Activated naive CD4-positive, alpha-beta T cell (primary cell): ENCODE measurements at places on chromosomes 11 and 22.

- DNase-seq, result no peak
These were observed 42.1 kb downstream of the SLC36A4 start for GRCh38 chr11:93155738-93156137.

DNA sequence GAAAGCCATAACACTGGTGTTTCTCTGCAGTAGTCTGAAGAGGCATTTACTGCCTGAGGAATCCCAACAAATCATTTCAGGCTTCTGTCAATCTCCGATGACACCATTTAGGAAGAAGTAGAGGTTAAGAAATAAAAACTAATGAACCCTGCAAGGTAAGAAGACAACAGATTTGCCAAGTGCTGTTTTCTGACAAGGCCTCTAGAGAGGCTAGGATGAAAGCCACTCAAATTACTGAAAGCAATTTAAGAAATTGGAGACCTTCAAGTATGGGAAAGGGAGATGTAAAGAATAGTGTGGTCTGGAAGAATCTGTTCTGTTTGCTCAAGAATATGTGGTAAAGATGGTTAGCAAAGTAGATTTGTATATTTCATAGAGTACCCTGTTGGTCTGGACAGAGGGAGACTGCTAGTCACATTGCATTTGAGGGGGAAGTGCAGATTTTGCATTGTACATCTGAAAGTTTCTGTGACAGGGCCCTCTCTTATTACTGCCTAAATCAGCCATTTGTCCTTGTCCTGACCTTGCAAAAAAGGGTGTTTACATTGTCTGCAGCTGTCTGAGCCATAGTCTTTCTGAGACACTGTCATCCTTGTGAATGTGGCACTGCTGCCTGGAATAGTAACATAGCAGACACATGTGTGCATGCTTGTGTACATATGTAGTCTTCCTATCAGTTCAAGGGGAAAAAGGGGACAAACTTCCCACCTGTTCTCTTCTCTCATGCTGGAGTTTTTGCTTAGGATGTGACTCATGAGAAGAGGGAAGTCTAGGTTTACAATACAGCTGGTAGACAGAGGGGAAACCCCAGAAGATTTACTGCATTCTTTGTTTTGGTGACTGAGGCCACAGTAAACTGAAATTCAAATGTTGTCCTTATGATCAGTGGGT lies 640.2 kb upstream of the KIRREL3 start:
- DNase-seq, result no peak

DNA sequence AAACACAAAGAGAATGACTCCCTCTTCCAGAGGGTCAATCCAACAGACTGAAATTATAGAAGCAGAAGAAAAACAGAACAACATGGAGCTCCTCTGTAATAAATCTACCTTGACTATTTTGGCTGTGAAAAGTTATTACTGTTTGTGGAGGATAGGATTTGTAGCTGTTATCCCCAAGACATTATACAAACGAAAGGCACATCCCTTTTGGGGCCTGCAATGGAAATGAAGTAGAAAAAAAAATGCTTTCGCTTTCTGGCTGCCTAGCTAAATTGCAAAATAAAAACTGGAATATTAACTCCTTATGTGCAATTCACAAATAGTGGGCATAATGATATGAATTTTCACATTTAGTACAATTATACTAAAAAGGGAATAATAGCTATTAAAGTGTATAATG lies 123.8 kb upstream of the CCDC179 start:
- DNase-seq, result no peak

- DNase-seq, result no peak
These were observed 54.4 kb downstream of the SERGEF start for GRCh38 chr11:17958446-17958845.

- no peak for DNase-seq
These were observed 593 bp downstream of the SSH3 start for GRCh38 chr11:67303835-67304411.

DNA sequence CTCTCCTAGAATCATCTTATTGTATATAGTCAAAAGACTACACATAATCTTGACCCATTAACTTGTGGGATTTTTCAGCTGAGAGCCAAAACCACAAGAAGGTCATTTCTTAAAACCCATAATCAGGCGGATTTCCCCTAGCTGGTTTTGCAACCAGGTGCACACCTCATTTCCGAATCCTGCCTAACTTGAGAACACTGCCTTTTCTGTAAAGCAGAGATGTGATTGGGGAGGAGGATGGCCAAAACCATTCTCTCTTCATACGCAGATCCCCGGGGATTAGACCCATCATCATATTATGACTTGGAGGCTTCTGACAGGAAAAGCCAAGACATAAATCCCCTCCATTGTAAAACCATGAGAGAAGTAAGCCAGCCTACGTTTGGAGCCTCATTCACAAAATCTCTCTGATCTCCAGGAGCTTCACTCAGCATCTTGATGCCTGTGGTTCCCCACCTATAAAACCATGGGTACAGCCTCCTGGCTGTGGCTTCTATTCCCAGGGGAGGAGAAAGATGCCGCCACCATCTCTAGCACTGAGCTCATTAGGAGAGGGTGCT lies 191.3 kb downstream of the KIF18A start:
- DNase-seq, result no peak

- no peak for DNase-seq
These were observed 17.3 kb upstream of the RASD2 start for GRCh38 chr22:35523167-35523947.

- no peak for DNase-seq
These were observed 4.0 kb downstream of the RPS13 start for GRCh38 chr11:17073370-17074027.

DNA sequence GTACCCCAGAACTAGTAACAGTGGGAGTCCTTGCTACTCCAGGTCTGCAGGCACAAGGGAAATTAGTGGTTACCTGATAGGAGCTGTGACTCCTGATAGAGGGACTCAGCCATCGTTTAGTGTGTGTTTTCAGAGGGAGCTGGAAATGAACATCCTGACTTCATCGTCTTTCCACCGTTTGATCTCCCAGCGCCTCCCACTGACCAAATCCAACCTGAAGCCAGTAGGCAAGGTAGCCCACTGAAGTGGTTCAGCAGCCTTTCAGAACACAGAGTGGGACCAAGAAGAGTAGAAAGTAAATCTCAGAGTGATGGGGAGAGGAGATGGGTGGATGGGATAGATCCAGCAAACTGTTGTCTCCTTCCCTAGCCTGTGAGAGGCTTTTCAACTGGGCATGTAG lies 385.9 kb downstream of the INSC start:
- no peak for DNase-seq

GRCh38 chr22:41201141-41201540 lies 4.0 kb upstream of the L3MBTL2 start:
- no peak for DNase-seq

DNA sequence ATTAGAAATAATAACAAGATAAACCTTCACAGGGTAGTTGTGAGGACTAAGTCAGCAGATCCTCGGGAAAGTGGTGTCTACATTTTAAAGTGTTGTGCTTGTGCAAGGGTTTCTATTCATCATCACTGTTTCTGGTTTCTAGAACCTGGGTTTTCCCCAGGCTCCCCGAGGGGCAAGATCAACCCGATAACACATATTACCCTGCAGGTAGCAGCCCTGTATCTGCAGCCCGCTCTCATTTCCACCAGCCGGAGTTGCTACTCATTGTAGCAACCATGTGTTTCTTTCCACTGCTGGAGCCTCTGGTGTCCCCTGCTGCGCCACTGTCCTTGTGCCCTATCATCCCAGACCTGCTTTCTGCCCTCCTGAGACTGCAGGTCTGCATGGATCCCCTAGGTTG lies 67.0 kb downstream of the MIAT start:
- no peak for DNase-seq

- peak; percentile 5 for DNase-seq
These were observed 895 bp downstream of the TEAD1 start for GRCh38 chr11:12674936-12675696.

- DNase-seq, result no peak
These were observed 15.5 kb downstream of the CLTCL1 start for GRCh38 chr22:19275919-19276600.

- no peak for DNase-seq
These were observed 440 bp upstream of the SLC25A45 start for GRCh38 chr11:65382804-65383368.

- DNase-seq, result no peak
These were observed 49.5 kb downstream of the IGLL5 start for GRCh38 chr22:22936915-22937656.

DNA sequence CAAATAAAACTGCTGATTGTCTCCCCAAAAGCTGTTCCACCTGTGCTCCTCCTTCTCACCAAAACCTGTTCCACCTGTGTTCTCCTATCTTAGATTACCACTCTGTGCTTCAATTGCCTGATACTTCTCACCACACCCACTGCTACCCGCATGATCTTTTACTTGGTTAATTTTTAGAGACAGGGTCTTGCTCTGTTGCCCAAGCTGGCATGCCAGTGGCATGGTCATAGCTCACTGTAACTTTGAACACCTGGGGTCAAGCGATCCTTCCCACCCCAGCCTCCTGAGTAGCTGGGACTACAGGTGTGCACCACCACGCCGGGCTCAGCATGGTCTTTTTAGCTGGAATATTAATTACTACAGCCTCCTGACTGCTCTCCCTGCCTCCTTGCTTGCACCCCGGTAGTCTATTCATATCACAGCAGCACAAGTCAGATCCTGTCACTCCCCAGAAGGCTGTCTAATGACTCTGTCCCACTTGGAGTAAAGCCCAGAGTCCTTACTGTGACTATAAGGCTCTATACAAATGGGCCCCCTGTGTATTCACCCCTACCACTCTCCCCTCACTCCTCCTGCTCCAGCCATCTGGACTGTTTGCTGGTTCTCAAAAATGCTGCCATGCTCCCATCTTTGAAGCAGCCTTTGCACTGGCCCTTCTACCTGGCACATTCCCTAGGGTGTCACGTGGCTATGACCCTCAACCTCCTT lies 3.5 kb downstream of the C11orf91 start:
- no peak for DNase-seq

DNA sequence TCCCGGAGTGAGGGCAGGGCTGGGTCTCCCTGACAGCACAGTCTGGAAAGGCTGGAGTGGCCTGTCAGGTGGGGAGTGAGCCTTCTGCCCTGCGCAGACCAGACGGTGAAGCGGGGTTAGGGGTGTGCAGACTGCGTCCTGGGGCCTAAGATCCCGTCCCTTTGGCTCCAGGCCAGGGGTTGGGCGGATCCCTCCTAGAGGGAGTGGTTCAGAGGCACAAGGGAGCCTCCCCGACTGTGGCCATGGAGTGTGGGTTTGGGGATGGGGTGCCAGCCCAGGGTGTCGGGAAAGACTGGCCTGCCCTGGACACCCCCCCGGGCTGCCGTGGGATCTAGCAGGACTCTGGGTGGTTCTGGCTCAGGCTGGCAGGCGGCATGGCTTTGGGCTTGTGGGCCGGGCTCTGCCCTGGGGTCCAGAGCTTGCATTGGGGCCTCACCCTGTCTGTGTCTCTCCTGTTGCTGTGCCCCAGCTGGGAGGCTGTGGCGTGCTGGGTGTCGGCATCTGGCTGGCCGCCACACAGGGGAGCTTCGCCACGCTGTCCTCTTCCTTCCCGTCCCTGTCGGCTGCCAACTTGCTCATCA lies 19.5 kb downstream of the TSPAN4 start:
- DNase-seq, result no peak

GRCh38 chr22:31394326-31394725 lies 5.1 kb upstream of the DRG1 start:
- DNase-seq, result no peak

GRCh38 chr11:17159441-17159840 lies 48.3 kb downstream of the PIK3C2A start:
- DNase-seq, result no peak

GRCh38 chr11:29364006-29364405 lies 652.8 kb downstream of the KCNA4 start:
- no peak for DNase-seq

DNA sequence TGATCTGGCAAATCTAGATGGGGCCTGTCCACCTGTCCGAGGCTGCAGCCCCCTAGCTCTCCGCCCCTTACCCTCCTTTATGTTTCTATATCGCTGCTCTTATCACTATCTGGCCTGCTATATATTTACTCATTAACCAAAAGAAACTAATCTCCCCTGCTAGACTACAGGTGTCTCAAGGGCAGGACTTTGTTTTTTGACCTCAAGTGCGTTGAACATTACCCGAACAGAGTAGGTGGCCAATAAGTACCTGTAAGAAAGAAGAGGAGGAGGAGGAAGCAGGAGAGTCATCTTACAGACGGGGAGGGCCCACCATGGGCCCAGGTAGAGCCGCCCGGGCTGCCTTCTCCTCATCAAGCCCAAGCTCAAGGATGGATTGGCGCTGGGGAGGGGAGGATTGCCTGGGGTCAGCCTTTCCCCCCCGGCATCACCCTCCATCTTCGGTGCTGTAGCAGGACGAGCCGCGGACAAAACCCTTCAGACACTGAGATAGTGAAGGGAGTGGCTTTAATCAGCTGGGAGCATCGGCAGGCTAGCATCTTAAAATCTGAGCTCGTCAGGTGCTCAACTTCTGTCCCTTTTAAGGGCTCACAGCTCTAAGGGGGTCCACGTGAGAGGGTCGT lies 1.2 kb upstream of the P2RY6 start:
- no peak for DNase-seq

DNA sequence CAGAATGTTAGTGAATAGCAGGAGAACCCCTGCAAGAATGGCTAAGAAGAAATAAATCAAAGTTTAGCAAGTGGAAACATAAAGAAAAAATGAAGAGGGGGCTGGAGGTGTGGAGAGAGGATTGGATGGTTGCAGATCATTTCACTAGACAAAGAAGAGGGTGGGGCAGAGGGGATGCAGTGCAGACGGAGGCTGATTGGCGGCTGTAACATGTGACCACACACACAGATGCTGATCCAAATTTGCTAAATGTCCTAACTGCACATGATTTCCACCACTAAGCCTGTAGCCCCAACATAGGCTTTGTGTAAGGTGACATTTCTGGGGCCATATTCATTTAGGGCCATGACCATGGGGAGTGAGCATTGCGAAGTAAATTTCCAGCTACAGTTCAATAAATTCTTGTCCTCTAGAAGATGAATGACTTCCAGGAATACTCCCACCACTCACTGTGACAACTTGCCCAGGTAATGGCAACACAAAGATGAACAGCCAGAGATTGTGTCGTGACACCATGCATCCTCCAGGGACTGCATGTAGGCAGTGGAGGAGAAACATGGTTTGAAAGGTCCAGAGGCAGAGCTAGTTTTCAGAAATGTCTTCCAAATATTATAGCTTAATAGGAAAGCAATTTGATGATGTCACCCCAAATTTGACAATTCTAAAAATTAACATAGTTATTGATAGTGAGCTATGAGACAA lies 6.8 kb downstream of the KRTAP5-11 start:
- DNase-seq, result no peak

GRCh38 chr11:86136538-86136937 lies 67.7 kb upstream of the PICALM start:
- DNase-seq, result no peak

DNA sequence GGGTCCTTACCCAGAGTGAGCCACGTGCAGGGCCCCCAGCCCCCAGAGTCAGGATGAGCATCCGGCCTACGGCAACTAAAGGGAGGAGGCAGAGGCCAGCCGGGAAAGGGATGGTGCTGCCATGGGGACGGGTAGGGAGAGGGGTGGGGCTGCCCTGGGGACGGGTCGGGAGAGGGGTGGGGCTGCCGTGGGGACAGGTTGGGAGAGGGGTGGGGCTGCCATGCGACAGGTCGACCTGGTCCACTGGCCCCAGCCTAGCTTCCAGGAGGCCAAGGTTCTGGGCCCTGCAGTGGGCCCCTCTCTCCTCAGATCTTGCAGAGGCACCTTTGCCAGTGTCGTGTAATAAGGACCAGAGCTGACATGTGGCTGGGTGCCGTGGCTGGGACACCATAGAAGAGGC lies 187.7 kb downstream of the BRD1 start:
- no peak for DNase-seq
